ENCODE measurements at places on chromosomes 1 and 21.

DNA sequence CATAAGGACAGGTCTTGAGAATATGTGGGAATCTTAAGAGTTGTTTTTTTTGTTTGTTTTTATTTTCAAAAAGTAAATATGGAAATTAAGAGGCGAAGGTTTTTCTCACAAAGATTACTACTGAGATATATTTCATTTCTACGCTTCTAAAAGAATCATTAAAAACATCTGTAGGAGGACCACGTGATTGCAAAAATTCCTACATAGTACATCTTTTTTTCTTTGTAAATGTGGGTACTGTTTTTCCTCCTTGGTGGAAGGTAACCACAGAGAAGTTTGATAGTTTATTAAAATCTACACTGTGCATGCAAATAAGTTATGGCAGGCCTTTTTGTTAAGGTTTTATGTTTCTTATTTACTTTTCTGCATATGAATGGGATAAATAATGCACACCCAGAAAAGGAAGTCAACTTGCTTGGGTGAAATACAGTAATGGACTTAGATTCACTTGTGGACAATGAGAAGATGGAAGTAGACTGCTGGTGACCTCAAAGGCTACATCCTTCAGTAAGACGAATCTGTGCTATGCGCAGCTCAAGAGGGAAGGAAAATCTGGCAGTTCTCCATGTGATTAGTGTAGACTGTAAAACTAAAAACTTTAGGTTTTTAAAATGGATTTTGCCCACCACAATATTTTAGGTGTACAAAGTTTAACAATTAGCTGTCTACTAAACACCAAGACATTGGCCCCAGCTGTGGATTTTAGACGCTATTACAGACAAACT, 2.0 kb downstream of the AK5 start:
- no peak for DNase-seq

- DNase-seq = peak; percentile 18
Measured at GRCh38 chr1:8847990-8848389, 30.5 kb downstream of the ENO1 start.

DNA sequence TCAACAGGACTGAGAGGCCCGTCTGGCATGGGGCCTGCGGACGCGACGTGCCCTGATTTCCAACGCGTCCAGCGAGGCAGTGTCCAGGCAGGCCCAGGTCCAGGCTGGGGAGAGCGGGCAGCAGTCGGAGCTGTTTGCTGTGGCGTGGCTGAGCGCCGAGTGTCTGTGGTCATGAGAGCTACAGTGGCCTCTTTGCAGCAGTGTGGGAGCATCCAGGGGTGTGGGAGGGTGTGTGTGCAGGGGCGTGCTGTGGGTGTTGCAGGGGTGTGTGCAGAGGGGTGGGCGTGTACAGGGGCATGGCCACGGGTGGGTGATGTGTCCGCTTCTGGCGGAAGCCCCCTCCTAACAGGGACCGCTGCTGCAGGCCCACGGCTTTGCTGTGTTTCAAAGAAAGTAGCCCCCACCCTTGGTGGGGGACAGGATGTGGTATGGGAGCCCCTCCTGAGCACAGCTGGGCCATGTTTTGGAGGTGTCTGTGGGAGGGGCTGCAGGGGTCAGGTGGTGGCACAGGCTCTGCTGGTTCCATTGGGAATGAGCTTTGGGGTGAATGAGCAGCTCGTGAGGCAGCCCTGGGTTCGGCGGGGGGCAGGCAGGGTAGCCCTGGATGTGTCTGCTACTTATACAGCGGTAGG, 17.7 kb downstream of the PLCH2 start:
- no peak for DNase-seq

DNA sequence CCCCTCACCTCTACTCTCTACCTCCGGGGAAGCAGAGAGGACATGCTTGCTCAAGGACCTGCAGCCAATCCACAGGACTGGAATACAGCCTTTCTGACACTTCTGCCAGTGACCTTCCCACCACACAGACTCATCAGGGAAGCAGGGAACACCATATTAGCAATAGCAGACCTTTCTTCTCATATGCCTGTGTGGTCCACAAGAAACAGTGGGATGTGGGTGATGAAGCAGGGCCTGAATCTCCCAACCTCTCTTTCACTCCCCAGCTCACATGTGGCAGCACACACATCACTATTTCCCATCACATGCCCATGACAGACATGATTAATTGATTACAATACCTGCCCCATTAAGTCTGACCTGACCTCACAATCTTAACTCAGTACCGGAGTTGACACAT, 695.1 kb downstream of the MATN1 start:
- no peak for DNase-seq

GRCh38 chr21:42513151-42513984, at the start of gene SLC37A1:
Gene SLC37A1, plus strand, starts transcription at chr21:42513852. Its CDS starts 4,603 bp downstream, at chr21:42518455.
- DNase-seq = no peak

- no peak for DNase-seq
Measured at GRCh38 chr1:50955116-50955515, 5.0 kb downstream of the FAF1 start.

DNA sequence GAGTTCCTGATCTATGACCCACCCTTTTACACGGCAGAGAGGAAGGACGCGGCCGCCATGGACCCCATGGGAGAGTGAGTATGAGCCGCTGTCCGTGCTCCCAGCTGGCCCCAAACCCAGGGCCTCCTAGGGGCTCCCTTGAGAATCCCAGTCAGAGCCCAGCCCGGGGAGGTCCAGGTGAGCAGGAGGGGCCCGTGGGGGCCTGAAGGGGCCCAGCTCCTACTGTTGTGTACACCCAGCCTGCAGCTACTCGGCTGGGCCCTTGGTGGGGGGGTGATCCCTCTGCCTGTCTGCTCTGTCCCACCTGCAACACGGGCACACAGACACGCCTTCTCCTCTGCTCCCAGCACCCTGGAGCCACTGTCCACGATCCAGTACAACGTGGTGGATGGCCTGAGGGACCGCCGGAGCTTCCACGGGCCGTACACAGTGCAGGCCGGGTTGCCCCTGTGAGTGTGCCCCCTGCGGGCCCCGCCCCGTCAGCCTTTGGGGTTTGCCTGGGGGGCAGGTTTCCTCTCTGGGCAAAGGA, 28.6 kb upstream of the LRRC3 start:
- DNase-seq = no peak

DNA sequence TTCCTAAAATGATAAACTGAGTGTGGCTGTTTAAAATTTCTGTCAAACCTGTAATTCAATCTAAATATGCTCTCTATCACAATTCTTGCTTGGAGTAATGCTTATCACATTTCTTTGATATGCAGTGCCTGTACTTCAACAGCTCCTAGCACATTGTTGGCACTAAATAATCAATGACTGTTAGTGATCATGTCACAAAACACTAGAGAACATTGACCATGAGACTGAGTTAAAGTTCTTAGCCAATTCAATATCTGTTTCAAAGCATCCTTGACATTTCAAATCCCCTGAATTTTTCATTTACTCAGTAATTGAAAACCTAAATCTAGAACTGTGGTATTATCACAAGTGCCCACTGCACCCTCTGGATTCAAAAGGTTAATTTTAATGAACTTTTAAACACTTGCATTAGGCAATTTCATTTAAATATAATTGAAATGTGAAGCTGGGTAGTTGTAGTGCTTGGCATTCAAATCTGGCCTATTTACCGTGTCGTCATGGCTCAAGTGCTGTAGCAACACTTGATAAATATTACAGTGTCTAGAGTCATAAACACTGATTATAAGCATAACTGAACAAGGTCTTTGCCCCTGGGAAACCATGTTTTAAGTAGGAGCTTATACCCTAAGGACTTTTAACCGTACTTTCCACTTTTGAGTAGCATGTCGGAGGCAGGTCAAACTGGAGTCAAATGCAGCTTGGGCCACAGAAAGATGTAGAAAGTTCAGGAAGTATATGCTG, 143.6 kb downstream of the LRRC7 start:
- DNase-seq = no peak

GRCh38 chr1:99645203-99645602, 710 bp upstream of the PALMD start:
- no peak for DNase-seq

DNA sequence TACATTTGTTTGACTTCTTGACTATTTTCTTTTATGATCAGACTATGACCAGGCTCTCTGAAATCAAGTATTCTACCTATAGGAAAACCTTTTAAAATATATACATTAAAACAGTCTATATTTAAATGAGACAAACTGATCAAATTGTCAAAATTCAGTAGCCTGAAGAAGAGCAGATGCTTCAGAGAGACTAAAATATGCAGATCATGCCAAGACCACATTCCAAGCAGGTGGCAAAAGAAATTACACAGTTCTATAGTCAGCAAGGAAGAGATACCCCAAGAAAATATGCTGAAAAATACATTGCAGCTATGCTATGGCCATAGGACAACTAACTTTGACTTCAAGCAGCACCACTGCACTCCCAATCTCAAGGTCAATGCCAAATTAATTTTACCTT, 3.5 kb downstream of the LPGAT1 start:
- no peak for DNase-seq

GRCh38 chr1:197268012-197268411, at the start of gene CRB1:
Gene CRB1, plus strand, starts transcription at chr1:197268252. Its CDS starts 161 bp downstream, at chr1:197268413.
- DNase-seq = no peak

DNA sequence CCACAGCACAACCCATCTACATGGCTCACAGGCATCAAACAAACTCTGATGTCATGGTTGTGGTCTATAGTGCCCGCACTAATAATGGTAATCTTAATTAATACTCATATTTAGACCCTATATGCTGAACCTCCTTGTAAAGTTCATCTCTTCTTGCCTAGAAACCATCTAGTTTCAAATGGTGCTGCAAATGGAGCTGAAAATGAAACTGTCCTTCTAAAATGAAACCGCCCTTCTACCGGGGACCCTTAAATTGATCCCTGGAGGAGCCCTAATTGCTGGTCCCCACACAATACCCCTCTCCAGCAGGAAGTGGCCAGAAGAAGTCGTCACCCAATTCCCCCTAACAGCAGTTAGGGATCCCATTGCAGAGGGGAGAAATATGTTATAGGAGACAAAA, 612.6 kb downstream of the MRPL39 start:
- DNase-seq = no peak

- DNase-seq = no peak
Measured at GRCh38 chr1:78351551-78352216, 139.1 kb upstream of the PTGFR start.

DNA sequence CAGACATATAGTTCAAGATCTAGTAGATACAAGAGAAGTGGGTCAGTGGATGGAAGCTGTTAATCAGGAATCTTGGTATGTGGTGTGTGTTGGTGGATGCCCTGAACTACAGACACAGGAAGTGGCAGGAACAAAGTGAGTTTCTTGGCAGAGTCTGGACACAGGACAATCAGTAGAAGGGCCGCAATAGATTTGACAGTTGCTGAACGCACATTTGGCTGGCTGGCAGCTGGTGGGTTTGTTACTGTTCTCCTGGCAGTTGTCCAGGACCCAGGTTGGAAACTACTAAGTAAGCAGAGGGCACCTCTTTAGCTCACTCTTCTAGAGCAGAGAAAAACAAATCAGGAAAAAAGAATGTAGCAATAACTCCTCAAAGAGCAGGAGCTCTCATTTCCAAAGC, 13.2 kb downstream of the KRTAP26-1 start:
- no peak for DNase-seq

GRCh38 chr1:244665771-244666217, 12.9 kb downstream of the DESI2 start:
- DNase-seq = peak; percentile 39

- DNase-seq = no peak
Measured at GRCh38 chr1:6445062-6445763, 20.6 kb downstream of the ESPN start.

GRCh38 chr1:166184897-166185296, 18.1 kb upstream of the FAM78B start:
- DNase-seq = no peak

DNA sequence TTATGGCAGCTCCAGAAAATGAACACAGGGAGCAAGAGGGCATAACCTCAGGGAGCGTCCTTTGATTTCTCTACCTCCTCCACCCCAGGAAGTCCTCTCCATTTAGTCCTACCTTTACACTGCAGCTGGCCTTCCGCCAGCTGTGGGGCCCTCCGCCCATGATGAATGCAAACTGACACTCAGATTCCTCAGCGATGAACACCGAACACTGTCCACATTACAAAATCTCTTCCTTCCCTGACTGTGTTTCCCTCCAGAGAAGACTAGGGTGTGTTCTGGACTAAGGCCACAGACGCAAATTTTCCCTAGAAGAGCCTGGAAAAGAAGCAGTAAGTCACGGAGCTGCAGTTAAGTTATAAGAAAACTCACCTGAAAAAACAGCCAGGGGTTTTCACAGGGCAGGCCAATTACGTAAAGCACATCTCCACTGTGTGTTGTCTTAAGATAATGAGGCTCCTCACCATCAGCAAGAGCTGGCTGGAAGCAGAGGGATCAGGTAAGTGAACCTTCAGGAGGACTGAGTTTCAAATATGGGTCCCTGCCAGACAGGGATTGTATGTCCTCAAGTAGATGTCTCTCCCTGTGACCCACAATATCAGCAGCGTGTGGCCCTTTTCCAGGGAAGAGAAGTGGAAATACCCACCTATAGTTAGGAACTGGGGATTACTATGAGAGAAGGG, 46.3 kb upstream of the ATP1B1 start:
- no peak for DNase-seq

- DNase-seq = no peak
Measured at GRCh38 chr1:156115514-156116374, 1.2 kb downstream of the LMNA start.

DNA sequence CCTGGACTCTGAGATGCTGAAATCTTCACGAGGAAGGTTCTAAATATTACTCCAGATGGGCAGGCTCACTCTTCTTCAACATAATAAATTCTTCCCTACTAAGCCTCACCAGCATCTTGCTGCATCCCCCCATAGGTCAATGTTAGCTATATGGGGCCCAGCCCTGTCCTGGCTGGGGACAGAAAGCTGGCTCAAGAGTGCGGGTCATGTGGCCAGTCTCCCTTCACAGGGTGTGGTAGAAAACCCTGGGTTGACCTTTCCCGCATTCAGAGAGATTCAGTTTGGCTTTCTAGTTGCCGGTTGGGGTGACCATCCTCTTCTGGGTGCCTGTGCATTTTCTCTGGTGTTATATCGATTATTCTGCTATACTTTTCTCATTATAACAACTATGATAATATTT, 19.8 kb upstream of the KPRP start:
- DNase-seq = no peak

- DNase-seq = no peak
Measured at GRCh38 chr1:217072926-217073325, 349.7 kb upstream of the ESRRG start.

- no peak for DNase-seq
Measured at GRCh38 chr1:49435291-49435690, 588.5 kb downstream of the AGBL4 start.

DNA sequence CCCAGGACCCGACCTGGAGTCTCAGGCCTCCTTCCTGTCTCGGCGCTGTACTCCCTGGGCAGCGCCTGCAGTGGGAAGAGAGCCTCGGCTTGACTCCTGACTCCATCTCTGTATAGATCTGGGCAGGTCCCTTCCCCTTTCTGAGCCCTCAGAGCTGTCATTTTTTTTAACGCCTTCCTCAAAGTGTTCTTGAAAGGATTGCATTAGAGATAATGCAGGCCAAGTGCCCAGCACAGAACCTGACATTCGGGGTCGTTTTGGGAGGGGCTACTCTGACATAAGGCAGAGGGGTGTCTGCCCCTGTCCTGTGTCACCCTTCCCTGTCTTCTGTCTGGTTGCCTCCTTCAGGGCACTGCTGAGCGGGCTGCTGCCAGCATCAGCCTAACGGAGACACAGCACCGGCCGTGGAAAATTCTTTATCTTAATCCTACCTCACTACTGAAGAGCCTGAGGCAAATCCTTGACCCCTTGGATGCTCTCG, 271.6 kb downstream of the TRABD2B start:
- no peak for DNase-seq

All from NCI-H187 (cell line).